Stimulated activated CD4-positive, alpha-beta T cell treated with anti-CD3 and anti-CD28 coated beads, TNF-alpha, amount 100 ng/mL, for 4 hours (primary cell): ENCODE measurements at places on chromosomes 6 and 20.

GRCh38 chr6:161228921-161229591, 44.8 kb downstream of the AGPAT4 start:
- DNase-seq = no peak

- DNase-seq = no peak
These were observed 34.1 kb downstream of the DCDC2 start for GRCh38 chr6:24323632-24324337.

- DNase-seq = no peak
These were observed 64.7 kb upstream of the TIAM2 start for GRCh38 chr6:154930451-154930851.

DNA sequence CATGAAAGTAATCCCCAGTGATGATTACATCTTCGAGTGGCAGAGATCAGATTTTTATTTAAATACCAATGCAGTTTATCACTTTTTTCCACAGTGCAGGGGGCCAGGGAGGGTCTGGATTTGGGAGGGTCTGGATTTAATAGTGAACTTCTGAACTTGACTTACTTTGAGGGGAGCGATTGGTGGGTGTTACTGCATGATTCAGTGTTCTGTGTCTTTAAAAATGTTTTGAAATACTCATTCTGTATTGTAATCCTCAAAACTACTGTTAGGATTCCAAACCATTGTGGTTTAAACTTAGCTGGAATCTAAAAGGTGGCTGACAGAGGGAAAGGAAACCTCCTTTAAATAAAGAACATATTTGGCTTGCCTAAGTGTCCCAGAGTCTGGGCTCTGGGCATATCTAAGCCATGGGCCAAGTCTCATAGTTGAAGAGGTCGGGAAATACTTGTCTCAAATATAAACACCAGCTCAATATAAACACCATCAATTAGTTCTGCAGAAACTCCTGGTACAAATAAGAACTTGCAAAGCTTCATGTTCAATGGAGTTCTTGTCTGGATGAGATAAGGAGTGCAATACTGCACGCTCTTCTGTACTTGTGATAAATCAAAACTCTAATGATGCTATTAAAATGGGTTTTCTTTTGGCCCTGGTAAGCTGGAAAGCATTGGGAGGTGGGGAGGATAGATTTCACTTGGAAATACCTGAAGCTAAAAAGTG, 14.4 kb downstream of the JARID2 start:
- DNase-seq = no peak

DNA sequence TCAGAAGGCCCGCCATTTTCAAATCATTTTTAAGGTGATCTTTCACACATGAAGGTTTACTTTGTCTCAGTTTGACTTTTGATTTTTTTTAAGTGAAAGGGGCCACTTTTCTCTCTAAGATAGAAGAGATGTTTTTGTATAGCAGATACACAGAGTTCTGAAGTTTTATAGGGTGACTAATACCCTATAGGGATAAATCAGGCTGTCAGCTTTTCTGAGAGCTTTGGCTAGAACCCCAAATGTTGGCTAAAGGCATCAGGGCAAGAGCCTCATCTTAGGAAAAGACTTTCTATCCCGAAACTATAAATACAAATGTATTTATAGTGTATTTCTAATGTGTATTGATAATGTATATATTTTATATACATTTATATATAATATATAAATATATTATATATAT, 181.4 kb downstream of the TBX18 start:
- DNase-seq = no peak

GRCh38 chr6:34319471-34319885, 70.7 kb upstream of the SMIM29 start:
- no peak for DNase-seq

DNA sequence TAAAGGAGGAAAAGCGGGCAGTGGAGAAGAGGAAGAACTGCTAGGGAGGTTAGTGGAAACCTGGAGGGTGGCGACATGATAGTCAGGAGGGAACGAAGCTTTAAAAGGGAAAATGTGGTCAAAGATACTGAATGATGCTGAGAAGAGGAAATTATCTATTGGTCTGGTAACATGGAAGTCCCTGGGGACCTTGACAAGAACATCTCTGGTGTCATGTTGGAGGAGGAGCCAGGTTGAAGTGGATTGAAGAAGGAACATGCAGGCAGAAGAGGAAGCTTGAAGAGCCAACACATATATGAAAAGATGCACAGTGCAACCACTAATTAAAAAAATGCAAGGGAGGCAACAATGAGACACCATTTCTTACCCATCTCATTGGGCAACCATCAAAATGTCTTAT, 251.9 kb upstream of the RNF24 start:
- no peak for DNase-seq

- DNase-seq = no peak
These were observed 299.9 kb upstream of the SUPT3H start for GRCh38 chr6:45677381-45678284.
